NCI-H2081 treated with DMSO at 0.1 percent for 48 hours (cell line): ENCODE measurements at places on chromosomes 4 and X.

GRCh38 chr4:142778900-142779299 is 67.2 kb downstream of the INPP4B start:
- no peak for DNase-seq

GRCh38 chr4:169079942-169080827 is 70.1 kb upstream of the CBR4 start:
- no peak for DNase-seq

- no peak for DNase-seq
Observed at GRCh38 chr4:19254486-19254885, 997.2 kb upstream of the SLIT2 start.

GRCh38 chrX:96182366-96182765 is 502.3 kb upstream of the DIAPH2 start:
- no peak for DNase-seq

GRCh38 chr4:94926936-94927335 is 169.2 kb downstream of the BMPR1B start:
- DNase-seq, result no peak

- DNase-seq, result no peak
Observed at GRCh38 chr4:83686166-83686565, 150.3 kb downstream of the GPAT3 start.

DNA sequence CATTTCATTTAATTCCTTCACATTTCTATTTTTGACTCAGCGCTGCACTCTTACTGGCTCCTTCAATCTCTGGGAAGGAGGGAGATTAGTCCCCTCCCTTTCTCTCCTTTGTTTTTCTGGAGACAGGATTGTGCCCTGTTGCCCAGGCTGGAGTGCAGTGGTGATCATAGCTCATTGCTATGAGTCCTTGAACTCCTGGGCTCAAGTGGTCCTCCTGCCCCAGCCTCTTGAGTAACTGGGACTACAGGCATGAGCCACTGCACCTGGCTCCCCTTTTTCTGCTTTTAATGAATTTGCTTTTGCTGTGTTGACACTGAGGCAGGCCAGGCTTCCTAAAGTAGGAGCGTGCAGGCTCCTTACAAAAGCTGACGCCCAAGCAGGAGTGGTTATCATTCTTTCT is 10.5 kb downstream of the TBC1D14 start:
- DNase-seq, result no peak

DNA sequence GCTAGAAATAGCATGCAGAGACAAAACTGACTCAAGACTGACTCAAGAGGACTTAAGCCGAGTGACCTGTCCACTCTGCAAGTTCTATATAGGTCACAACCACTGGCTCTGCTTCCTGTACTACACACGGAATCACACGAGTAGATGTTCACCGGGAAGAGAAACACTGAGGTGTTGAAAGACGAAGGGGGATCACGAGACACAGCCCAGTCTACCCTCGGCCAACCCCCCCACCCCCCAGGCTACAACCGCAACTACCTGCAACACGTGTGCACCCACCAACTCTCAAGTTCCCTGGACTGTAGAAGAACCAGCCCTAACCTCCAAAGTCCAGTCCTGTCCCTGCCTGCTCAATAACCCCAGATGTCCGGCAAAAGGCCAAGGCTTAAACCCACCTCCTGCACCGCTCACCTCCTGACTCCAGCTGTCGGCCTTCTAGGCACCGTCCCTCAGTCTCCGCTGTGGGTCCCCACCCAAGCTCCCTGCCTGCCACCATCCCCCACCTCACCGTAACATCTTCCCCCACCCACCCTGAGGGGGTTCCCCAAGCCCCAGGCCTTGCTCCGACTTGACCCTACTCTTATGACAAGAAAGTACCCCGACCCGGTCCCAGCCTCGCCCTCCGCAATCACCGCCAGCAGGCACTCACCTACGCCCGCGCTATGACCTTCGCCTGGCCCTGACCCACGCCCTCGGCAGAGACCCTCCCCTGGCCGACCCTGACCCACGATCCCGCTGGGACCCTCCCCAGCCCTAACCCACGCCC is 739 bp downstream of the GAK start:
- no peak for DNase-seq

- DNase-seq, result no peak
Observed at GRCh38 chr4:1345903-1346780, 866 bp upstream of the UVSSA start.

GRCh38 chr4:185719500-185719858 is 92.5 kb downstream of the SORBS2 start:
- DNase-seq, result no peak

GRCh38 chr4:122759639-122760310 is 27.3 kb downstream of the BBS12 start:
- DNase-seq, result no peak

DNA sequence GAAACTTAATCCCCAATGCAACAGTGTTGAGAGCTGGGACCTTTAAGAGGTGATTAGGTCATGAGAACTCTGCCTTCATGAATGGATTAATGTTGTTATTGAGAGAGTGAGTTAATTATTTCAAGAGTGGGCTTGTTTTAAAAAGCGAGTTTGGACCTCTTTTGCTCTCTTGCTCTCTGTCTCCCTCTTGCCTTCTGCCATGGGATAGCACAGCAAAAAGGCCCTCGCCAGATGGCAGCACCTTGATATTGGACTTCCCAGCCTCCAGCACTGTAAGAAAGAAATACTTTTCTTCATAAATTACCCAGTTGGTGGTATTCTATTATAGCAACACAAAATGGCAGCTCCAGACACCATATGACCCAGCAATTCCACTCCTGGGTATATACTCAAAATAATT is 7.0 kb upstream of the ATP6AP2 start:
- no peak for DNase-seq

GRCh38 chr4:112552668-112553067 is 36.7 kb upstream of the NEUROG2 start:
- DNase-seq, result no peak

- no peak for DNase-seq
Observed at GRCh38 chrX:37378404-37378803, 29.2 kb downstream of the PRRG1 start.

DNA sequence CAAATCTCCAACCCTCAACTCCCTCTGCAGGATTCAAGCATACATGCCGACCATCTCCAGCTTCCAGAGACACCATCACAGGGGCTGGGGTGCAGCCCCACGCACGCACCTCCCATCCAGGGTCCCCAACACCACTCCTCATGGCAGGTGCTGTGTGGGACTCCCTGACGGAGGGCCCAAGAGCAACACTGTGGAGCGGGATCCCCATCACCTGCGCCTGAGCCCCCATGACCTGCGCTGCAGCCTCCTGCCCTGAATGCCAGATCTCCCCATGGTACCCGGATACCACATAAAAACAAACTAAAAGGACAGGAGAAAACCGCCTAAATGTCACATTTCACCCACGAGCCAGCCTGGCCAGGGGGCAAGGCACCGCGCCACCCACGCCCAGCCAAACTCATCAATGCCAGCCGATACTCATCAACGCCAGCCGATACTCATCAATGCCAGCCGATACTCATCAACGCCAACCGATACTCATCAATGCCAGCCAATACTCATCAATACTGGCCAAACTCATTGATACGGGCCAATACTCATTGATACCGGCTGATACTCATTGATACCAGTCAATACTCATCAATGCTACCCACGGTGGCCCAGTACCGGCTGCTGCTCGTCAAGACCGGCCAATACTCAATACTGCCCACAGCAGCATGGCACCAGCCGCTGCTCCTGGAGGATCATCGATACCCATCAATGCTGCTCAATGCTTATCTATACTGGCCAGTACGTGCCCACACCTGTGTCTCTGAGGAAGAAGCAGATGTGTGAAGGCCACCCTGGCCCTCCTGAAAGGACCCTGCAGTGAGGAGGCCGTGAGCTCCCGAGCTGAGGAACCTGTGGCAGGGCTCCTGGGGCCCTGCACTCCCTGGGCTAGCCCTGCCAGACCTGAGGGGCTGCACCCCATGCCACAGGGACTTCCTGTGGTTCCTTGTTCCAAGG is 6.2 kb downstream of the CTBP1 start:
- DNase-seq, result no peak

DNA sequence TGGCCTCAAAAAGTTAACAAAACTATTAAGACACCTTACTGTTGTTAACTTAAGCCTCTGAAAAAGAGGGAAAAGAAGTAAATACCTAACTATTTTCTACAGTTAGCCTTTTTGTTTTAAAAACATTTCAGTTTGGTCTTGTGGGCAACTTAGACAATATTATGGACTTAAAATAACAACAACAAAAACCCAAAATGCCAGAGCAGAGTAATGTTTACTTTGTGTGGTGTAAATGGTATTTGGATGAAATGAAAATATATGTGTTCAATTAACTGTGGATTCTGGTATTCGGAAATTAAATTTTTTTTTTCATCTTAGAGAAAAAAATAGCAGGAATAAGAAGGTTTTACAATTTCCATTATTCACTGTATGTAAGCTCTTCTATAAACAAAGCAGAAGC is 79.6 kb upstream of the NPNT start:
- DNase-seq, result no peak

GRCh38 chrX:134711135-134711921 is 53.1 kb upstream of the PLAC1 start:
- DNase-seq, result no peak

GRCh38 chrX:53241558-53241957 is 16.6 kb upstream of the KDM5C start:
- no peak for DNase-seq
